ENCODE measurements at places on chromosomes 7 and 10. TPM values are rescaled to one million over a fixed set of nuclear protein-coding genes. Genes with fewer than 3 reads are reported as not detected.

DNA sequence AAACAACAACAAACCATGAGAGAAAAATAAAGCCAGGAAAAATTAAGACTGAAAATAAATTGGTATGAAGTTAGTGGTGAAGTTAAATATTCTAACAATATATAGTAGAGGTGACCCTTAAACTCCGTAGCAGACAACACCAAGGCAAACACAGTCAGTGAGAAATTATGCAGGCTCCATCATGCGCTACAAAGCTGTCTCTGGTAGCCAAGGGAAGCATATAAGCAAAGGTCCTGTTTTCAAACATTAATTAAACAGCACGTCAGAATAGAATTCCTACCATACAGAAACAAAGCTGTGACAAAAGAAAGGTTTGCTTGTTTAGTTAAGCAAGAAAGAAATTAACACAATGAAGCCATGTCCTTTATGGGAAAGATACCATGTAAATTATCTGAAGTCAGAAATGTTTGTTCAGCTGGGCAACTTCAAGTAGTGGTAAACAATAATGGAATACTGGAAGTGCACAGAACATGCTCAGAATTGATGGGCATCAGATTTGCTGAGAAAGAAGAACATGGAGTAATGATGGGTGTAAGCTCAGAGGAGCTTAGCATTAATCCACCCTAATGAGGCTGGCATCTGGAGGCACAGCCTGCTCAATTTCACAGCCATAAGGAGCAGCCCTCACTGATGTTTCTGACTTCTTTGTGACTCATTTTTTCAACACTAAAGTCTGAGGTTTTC lies 75.7 kb downstream of the IGF2BP3 start:
- DNase-seq: no peak

- DNase-seq: no peak
These were observed 48.3 kb upstream of the STEAP1B start for GRCh38 chr7:22548313-22548712.

PTN gene
- total RNA-seq: 21.6 TPM

THSD7A gene
- total RNA-seq: 1.5 TPM

GRCh38 chr7:45088146-45088701 lies 545 bp downstream of the NACAD start:
- DNase-seq: no peak

MMP21 gene
- total RNA-seq: not detected

- no peak for DNase-seq
These were observed 84.1 kb upstream of the LRRC18 start for GRCh38 chr10:49023752-49024151.

DNA sequence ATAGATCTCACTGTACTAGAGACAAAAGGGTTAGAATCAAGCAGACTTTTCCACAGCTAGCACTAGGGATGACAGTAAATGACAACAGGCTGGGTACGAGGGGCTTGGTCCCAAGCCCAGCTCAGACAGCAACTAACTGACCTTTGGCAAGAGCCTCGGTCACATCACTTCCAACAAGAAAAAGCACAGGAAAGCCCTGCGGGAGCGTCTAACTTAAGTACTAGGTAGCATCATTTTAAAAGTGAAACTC lies 22.8 kb downstream of the CALML3 start:
- DNase-seq: no peak

GRCh38 chr10:122725768-122726167 lies 26.1 kb upstream of the C10orf120 start:
- no peak for DNase-seq

DNA sequence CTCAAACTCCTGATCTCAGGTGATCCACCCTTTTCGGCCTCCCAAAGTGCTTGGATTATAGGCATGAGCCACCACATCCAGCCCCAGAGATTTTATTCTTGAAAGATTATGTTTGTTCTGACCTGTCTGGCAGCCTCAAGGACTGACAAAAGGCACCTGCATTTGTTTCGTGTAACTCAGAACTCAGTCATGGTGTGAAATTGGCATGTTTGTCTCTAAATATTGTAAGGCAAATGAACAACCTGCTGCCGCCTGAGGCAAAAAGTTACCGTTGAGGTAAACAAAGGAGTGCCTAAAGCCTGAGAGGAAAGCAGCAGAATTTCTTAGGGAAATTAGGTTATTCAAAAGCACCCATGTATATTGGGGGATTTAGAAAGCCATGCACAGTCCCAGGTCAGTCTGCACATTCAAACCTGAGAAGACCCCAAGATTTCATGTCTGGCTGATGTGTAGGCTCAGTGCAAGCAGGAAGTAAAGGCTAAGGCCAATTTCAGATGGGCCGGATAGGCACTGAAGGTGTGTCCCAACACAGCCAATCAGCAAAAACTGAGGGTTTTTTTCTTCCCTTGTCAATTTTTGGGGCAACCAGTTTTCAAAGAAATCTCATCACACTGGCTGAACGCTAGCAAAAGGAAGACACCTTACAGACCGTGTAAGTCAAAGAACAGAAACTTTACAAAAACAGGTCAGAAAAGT lies 33.3 kb upstream of the HHEX start:
- DNase-seq: no peak

- no peak for DNase-seq
These were observed 340.8 kb downstream of the SUGCT start for GRCh38 chr7:40475681-40475982.

TMEM236 gene
- total RNA-seq: 0.51 TPM

PLEKHS1 gene
- total RNA-seq: not detected

ALDH18A1 gene
- total RNA-seq: 11.8 TPM

DNA sequence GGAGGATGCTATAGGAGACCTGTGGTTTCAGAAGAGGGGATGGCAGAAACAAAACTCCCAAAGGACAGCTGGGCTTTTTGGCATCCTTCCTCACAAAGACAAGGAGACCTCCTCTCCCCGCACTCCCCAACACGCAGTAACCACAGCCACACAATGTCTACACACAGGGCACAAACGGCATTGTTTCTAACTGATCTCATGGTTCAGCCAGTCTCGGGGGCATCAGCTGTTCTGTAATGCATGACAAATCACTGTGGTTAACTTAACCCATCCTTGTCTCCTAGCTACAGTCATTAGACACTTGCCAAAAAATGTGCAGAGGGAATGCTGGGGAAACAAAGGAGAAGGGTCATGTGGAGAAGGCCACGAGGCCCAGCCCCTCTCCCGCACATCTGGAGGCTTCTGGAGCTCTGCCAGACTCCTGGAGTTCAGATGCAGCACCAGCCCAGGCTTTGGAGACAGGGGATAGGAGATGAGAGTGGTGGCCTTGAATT lies 7.6 kb upstream of the ADAMTS14 start:
- no peak for DNase-seq
